ENCODE measurements at places on chromosomes 11 and 22.
A peak's percentile ranks its signal among the peaks of the same experiment; 100 is the strongest.

DNA sequence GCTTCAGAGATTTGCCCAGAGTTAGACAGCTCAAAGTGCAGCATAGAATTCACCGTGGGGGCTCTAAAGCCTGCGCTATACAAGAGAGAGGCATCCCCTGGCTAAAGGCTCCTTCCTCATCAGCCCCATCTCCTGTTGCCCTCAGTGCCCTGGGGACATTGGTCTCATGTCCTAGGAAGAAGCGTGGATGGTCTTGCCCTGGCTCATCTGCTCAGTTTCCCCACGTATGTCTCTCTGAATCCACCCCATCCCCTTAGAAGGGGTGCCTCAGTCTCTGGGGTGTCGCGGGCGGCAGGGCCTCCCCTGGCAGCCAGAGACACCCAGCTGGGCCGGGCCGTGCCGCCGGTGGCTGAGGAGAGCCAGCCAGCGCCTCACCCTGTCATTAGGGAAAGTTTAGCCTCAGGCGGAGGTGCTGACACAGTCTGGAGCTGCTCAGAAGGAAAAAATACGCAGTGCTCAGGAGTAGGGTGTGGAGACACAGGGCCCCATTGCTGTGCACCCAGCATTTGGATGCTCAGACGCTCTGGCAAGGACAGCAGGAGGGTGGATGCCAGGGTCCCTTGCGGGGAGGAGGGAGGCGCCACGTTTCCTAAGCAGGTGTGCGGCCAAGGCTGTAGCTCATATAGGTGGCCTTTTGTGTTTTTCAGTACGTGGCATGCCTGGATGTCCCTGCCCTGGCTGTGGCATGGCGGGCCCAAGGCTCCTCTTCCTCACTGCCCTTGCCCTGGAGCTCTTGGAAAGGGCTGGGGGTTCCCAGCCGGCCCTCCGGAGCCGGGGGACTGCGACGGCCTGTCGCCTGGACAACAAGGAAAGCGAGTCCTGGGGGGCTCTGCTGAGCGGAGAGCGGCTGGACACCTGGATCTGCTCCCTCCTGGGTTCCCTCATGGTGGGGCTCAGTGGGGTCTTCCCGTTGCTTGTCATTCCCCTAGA, 1.3 kb downstream of the SLC39A13 start:
- DNase-seq: no peak

DNA sequence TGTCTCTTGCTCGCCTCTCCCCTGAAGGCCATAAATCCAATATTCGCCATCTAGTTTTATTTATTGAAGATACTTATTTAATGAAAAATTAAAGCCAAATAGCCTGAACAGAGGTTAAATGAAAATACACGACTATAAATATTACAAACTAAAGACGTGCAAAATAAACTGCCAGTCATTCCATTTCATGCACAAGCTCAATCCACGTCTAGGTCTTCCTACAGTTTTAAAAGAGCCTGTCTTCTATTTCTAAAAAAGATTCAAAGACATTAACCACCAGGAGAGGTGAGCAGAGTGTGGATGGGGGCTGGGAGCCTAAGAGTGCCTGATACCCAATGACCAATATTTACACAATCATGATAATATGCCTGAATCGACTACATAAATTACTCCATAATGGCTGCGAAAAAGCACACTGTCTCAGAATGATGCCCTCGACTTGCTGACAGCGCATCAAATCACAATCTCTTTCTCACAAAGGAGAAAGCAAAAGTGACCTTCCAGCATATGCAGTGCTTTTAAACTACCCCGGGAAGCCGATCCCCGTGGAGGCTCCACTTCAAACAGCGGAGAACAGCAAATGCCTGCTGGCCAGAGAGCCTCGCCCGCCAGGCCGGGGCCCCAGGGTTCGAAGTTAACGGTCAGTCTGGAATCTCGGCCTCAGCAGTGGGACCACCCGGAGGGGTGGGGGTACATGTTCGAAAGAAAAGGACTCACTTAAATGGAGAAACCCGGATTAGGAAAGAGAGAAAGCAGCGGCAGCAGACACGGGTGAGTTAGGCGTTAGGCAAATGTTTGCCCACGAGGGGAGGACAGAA, 1.7 kb downstream of the FCHSD2 start:
- no peak for DNase-seq

- no peak for DNase-seq
These were observed 160.5 kb downstream of the DDX10 start for GRCh38 chr11:108825381-108825780.

DNA sequence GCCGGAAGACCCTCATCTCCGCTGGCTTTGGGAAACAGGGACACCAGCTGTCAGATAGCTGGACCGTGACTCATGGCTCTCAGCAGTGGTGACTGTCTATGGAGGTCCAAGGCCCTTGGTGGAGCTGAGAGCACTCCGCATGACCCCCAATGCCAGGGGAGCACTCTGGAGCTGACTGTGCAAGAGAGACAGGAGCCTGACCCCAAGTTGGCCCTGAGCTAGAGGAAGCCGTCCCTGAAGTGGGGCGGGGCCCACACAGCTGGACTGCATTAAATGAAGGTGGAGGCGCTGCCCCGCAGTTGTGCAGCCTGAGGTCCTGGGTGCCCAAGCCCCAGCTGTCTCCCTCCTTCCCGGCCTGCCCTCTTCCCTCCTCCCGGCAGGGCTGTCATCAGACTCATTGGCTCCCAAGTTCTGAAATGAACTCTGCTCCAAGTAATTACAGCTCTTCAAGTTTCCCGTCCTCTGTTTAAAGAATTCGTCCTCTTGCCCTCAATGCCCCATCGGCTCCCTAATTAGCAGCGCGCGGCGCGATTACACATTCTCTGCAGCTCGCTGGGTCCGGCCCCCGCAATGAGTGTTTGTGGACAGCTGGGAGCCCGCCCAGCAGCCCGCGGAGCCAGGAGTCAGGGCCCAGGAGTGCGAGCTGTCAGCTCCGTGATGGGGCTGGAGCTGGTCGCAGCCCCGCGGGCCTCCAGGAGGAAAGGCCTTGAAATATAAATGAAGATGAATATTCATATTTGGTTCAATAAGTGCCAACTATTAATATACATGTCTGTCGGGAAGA, 93.2 kb upstream of the LMO1 start:
- no peak for DNase-seq

DNA sequence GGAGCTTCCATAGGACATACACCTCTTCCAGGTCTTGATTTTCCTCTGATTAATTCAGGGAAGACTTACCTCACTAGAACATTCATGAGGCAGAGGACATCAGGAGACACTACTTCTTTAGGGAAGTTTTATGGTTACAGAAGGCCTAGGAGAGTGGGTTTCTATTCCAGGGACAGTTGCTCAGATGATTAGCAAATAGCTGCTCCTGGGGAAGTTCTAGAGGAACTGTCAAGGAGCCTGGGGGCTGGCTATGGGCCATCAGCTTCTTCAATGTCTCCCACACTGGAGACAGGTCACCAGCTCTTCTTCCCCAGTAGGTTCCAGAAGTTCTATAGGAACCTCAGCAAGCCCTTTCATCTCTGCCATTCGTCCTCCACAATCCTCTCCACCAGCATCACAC, 11.5 kb upstream of the OR10A5 start:
- no peak for DNase-seq

DNA sequence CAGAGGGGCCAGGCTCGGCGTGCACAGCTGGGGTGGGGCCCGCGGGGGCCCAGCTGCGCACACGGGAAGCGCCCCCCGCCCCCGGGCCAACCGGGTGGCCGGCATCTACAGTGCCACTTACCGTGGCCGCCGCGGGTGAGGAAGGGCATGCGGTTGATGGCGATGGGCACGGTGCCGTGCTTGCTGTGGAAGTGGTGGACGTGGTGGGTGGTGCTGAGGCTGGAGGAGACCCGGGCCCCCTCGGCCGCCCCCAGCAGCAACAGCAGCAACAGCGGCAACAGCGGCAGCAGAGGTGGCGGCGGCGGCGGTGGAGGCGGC, 51.4 kb downstream of the SLC22A12 start:
- no peak for DNase-seq

DNA sequence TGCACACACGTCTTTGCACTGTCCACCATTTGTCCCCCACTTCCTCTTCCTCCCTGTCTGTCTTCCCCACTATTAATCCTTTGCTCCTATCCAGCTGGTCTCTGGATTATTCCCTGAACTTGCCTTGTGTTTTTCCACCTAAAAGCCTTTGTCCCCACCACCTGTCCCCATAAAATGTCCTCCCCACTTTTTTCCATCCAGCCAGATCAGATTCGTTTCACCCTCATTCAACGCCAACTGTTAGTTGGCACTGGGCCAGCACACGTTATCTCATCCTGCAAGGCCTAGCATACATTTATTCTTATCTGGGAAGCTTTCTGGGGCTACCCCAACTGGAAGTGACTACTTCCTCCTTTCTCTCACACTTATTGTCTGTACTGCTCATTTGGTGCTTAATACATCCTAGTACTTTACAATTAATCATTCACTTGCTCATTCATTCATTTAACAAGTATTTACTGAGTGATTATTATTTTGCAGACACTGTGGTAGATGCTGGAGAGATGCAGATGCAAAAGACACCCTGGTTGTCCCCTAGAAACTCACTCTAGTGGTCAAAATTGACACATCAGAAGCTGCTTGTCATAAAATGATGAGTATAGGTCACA, 96.2 kb downstream of the RASSF10 start:
- peak; percentile 15 for DNase-seq

DNA sequence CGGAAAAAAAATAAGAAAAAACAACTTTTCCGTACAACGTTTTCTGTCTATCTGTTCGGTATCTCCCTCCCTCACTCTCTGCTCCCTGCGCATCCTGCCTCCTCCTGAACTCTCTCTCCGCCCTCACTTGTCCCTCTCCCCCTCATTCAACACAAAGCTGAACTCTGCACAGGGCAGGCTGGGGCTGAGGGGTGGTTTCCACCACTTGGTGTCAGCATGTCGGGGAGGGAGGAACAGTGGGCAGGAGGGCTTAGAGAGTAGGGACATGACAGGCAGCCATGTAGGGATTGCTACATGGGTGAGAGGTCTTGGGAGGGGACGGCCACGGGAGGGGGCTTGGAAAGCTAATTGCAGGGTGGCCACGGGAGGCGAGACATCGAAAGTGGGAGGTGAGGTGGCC, 17.6 kb downstream of the SLC22A12 start:
- no peak for DNase-seq

GRCh38 chr11:35486446-35486845, 39.0 kb downstream of the PAMR1 start:
- DNase-seq: no peak

GRCh38 chr11:57336111-57336666, 497 bp upstream of the SSRP1 start:
- no peak for DNase-seq

- no peak for DNase-seq
These were observed 3.0 kb downstream of the GAS2L1 start for GRCh38 chr22:29309332-29310064.

GRCh38 chr11:92531065-92531739, 306.6 kb downstream of the FAT3 start:
- no peak for DNase-seq

DNA sequence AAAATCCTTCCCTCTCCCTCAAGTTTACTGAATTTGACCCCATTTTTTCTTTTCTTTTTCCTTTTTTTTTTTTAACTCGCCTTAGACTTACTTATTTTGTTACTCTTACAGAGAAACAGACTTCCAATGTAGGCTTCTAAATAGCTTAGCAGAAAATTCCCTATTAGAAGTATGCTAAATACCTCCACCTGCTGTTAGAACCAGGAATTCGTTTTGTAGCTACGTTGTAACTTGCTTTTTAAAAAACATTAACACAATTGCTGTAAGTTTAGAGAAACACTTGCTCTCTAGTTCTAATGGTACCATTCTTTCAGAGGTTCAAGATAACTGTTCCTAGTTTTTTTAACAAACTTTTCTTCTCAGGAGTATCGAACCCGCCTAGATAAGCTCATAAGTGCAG, 324.2 kb downstream of the DCDC1 start:
- no peak for DNase-seq

DNA sequence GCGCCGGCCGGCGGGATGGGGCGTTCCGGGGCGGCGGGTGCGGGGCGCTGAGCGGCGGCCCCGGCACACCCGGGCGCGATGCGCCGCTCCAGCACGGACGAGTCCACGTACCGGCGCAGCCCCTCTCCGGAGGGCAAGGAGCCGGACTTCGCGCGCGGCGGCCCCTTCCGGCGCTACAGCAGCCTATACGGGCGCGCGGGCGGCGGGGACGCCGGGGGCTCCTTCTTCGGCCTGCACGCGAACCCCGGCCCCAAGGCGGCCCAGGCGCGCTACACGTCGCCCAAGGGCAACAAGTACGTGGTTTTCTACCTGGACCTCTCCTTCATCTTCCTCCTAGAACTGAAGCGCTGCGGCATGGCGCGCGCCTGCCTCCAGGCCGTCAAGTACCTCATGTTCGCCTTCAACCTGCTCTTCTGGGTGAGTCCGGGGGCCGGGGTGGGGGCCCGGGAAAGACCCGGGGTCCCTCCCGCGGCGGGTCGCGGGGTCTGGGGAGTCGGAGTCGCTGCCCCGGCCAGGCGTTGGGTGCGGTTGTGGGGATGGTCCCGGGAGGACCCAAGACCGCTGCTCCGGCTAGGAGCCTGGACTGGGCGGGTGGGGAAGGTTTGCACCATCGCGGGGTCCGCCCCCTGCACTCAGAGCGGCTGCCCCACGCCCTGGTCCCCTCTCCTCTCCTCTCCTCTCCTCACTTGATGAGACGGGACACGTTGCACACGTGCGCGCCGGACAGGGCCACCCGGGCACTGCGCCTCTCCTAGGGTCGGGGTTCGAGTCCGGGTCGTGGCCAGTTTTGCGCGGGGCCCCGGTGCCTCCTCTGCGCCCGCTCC, 7.5 kb downstream of the TSPAN4 start:
- no peak for DNase-seq

DNA sequence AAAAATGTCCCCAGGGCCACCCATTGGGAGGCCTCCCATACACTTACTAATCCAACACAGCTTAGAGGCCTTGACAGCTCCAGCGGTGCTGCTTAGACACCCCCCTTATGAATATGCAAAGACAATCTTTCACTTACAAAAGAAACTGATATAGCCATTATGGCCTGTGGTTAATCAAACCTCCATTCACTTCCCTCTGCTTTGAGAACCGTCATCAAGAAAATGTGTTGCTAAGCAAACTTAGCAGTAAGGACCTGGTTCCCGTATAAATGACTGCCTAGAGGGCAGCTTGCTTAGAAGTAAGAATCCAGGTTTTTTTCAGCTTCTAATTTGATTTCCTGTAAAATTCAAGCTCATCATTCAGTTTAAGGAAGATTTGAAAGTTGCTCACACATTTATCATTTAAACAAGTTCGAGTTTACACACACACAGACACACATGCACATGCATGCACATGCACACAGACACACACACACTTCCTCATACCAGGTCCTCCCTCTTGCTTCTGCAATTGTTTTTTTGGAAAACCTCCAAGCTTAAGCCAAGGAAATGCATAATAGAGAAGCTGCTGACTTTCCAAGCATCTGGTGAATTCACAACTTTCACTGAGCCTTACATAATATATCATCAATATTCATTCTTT, 137.7 kb upstream of the BLID start:
- DNase-seq: no peak

DNA sequence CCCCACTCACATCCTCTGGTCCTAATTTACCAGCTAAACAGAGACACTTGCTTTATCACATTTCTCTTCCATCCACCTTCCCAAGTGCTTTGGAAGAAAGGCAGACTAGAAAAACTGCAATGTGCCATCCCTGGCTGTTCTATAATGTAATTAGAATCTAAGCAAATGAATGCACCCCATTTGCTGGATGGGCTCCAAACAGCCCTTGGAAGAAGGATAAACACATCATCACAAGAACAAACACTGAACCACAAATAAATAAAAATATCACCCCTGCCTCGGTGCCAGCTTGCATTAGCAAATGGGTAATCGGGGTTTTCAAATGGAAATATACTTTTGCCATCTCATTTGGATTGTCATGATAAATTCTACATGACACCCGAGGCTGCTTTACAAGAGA, 296.6 kb upstream of the ISX start:
- no peak for DNase-seq

- DNase-seq: no peak
These were observed 27.2 kb downstream of the OR2AT4 start for GRCh38 chr11:75069473-75069872.

GRCh38 chr22:31915586-31915985, 28.7 kb upstream of the YWHAH start:
- DNase-seq: no peak
